ENCODE measurements at places on chromosomes 7 and 10.

DNA sequence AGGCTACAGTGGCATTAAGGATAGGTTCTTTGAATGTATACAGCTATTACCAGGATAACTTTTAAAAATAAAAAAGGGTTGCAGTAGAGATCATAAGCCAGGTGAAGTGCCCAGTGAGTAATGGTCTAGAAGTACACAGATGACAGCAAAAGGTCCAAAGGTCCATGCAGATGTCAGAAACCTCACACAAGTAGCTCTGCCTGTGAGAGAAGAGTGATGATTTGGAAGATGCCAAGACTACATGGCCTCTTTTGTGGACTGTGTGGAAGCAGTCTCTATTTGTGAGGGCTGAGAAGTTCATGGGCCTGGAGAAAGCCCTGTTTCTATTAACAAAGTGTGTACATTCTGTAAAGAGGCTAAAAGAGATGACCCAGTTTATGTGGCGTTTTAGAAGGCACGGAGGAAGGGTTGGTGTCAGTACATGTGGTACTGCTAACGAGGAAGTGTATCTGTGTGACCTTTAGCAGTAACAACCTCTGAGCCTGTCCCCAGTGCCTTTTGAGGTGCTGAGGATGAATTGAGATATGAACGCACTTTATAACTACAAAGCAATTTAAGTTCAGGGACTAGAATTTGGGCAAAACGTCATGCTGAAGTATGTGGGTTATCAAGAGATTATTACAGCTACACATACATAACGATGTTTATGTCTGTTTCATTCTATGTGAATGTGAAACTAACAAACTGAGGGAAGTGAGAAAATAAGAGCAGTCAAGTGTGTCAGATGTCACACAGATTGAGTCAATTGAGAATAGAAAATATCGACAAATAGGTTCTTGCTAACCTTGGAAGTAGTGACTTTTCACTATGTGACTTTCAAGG is 7.6 kb downstream of the CYCS start:
- no peak for DNase-seq

DNA sequence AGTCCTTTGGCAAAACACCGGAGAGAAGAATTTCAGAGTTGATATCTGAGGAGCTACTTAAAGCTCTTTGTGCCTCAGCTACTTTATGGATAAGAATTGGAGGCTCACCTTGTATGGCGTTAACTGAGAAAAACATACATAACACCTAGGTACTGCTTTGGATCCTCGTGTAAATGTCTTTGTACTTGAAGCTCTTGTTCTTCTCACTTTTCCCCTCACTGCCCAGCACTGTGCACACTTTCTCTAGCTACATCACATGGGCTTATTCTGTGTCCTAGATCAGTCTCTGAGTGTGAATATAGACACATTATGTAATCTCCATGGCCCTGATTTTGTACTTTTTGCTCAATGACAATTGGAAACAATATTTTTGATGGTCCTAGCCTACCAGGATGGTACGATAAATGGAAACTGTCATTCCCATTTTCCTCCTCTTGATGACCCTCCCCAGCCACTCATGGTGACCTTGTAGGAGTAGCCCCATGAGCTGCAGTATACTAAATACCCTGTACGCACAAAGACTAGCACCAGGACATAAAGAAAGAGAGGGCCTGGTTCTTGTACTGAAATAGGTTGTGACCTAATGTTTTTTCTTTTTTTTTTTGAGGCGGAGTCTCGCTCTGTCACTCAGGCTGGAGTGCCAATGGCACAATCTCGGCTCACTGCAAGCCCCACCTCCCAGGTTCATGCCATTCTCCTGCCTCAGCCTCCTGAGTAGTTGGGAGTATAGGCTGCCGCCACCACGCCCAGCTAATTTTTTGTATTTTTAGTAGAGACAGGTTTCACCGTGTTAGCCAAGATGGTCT is 22.1 kb downstream of the STAMBPL1 start:
- DNase-seq, result no peak

GRCh38 chr7:99728615-99729014 is 6.4 kb downstream of the CYP3A7 start:
- no peak for DNase-seq

DNA sequence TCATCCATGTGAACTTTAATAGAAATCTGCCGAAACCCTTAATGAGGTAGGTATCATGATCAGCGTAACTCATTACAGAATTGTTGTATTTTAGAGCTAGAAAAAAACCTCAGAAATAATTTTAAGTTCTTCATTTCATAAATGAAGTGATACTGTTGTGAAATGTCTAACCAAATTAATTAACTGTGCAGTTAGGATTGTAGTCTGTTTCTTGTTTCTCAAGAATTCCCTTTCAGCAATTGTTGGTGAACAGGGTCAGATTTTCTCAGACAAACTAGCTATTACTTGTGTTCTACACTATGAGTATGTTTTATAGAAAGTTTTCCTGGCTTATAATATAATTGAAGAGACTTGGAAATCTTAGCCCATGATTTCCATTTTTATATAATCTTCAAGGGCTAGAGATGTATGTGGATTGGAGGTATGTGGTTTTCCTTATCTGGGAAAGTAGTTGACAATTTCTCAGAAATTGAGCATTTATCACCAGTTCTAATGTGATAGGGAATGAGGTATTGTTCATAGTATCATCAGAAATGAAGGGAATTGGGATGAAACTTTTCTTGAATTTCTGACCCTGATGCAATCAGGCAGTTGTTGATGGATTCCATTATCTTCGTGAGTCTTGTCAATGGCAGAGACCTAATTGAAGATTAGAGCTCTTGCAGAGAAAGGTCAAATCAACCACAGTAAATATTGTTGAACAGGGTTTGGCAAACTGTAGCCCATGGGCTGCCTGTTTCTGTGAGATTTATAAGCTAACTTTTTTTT is 55.0 kb downstream of the ST7 start:
- DNase-seq, result no peak

DNA sequence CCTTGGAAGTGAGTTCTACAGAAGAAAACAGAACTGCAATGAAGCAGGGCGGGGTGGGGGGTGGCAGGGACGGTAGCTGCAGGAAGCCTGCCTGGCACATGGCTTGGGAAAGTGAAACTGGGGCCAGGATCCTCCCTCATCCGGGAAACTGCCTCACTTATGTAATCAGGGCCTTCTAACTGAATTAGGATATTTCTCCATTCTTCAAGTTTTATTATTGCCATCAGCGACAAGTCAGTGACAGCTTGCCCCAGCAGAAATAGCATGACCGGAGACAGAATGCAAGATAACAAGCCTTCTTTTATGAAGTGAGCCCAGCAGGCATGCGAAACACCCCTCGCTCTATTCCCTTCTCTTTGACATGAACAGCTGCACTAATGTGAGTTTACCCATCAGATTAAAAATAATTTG is 77.5 kb upstream of the CACUL1 start:
- no peak for DNase-seq

DNA sequence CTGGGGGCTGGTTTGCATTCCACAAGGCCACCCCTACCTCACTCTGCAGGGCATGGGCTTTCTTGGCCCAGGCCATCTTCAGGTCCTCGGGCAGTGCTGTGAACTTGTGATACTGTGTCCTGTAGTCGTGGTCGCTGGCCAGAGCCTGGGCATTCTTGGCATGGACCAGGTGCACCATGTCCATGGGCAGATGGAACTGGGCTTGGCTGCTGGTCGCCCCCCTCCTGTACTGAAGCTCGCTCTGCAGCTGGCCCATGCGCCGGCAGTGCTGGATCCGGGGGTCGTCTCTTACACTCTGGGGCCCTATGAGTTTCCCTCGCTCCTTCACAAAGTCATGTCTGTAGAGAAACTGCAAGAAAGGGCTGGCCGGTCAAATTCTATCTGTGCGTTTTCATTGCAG is 51.7 kb downstream of the HABP2 start:
- no peak for DNase-seq

GRCh38 chr10:54120806-54121205 is 680.2 kb downstream of the PCDH15 start:
- DNase-seq, result no peak

- no peak for DNase-seq
Measured at GRCh38 chr7:104341546-104341945, 13.1 kb downstream of the LHFPL3 start.

GRCh38 chr7:158816995-158817394 is 12.3 kb downstream of the ESYT2 start:
- DNase-seq, result no peak

- DNase-seq, result no peak
Measured at GRCh38 chr7:79084423-79084822, 369.0 kb downstream of the MAGI2 start.

GRCh38 chr10:113356794-113357680 is 195.8 kb upstream of the HABP2 start:
- DNase-seq, result peak; percentile 76

GRCh38 chr10:96637709-96638108 is 50.9 kb upstream of the TM9SF3 start:
- DNase-seq, result no peak

GRCh38 chr10:80684259-80684658 is 146.6 kb downstream of the SH2D4B start:
- DNase-seq, result no peak

- no peak for DNase-seq
Measured at GRCh38 chr7:103314852-103315251, 17.6 kb downstream of the PMPCB start.

DNA sequence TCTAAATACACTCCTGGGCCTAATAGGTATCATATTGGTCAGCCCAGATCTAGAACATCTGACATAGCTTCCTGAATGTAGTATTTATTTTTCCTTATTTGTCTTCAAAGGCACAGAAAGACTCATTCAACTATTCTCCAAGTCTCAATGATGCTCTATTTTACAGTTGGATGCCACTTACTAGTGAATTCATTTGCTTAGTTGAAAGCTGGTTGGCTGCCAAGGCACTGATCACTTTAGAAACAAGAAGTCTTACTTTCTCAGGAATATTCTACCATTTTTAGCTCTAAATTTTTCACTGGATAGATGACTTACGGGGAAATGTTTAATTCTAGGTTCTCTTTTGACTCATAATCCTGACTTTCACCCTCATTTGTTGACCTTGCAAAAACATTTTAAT is 863.4 kb downstream of the SORCS1 start:
- no peak for DNase-seq

DNA sequence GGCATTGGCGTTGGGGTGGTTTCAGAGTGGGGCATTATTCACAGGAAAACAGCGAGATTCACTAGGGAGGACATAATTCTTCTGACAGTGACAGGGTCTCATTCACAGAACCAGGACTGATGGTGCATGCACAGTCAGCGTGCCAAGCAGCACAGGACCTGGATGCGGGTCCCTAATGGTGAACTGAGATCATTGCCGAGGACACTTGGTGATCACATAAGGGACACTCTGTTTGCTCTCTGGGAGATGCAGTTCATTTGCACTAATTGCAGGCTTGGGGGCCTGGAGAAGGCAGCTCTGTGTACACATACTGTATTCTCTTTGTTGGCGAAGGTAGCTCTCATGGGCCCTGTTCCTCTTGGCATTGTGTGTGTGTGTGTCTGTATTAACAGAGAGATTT is 716.1 kb downstream of the PHTF2 start:
- DNase-seq, result no peak

- no peak for DNase-seq
Measured at GRCh38 chr10:122459561-122460273, 1.6 kb upstream of the HTRA1 start.

DNA sequence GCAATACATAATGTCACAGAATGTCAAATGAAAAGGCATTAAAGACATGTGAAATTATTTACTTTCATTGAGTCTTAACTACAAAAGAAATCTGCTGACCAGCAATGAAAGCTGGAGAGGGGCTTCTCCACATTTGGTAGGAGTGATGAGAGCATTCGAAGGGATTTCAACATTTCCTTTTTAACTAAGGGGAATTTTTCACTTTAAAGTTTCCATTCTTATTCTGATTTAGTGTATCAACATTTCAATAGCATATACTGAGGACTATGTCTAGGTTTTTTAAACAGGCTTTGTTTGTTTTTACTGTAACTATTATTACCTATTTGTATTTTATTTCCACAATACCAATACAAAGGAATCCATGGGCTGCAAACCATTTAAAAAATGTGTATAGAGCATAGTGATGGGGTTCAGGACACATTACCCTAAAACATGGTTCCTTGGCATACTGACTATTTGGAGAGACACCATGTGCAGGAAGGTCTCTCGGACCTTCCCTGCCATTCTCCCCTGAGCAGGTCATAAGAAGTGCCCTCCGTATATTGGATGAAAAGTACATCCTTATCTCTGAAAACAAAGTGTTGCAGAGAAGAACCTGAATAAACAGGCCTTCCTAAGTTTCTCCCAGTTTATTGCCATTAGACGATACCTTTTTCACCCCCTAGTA is 278.7 kb downstream of the DOCK4 start:
- DNase-seq, result no peak

GRCh38 chr10:23174977-23175512 is 17.1 kb upstream of the PTF1A start:
- no peak for DNase-seq

GRCh38 chr7:128160296-128160695 is 80.8 kb upstream of the LEP start:
- no peak for DNase-seq

GRCh38 chr7:142771353-142771723 is 568 bp downstream of the PRSS2 start:
- no peak for DNase-seq

DNA sequence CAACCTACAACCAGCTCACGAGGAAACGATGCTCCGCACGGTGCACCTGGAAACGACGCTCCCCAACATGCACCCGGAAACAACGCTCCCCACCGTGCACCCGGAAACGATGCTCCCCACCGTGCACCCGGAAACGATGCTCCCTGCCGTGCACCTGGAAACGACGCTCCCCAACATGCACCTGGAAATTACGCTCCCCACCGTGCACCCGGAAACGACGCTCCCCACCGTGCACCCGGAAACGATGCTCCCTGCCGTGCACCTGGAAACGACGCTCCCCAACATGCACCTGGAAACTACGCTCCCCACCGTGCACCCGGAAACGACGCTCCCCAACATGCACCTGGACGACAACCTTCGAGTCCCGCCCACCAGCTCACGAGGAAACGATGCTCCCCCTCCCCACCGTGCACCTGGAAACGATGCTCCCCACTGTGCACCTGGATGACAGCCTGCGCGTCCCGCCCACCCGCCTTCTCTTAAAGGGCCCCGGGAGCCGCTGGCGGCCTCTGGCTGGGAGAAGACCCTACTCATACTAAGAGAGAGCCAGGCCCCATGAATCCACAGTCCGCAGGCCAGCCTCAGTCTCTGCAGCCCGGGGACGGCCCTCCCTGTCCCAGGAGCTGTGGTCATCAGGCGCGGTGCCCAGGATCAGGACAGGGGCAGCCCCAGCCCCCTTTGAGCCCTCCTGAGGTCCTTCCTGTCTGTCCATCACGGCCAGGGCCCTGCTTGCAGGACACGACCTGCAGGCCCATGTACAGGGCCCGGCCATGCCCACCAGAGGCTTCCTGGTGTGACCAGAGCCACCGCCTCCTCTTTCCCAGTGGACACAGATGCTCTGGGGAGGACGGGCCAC is 98.3 kb downstream of the PDGFA start:
- no peak for DNase-seq

GRCh38 chr7:144565586-144565985 is 162.1 kb upstream of the NOBOX start:
- DNase-seq, result no peak
